ENCODE measurements at places on chromosomes 5 and 9.

- DNase-seq, result no peak
Observed at GRCh38 chr9:106920701-106921283, 57.8 kb downstream of the ZNF462 start.

GRCh38 chr5:56852228-56853000, 37.1 kb downstream of the MAP3K1 start:
- no peak for DNase-seq

DNA sequence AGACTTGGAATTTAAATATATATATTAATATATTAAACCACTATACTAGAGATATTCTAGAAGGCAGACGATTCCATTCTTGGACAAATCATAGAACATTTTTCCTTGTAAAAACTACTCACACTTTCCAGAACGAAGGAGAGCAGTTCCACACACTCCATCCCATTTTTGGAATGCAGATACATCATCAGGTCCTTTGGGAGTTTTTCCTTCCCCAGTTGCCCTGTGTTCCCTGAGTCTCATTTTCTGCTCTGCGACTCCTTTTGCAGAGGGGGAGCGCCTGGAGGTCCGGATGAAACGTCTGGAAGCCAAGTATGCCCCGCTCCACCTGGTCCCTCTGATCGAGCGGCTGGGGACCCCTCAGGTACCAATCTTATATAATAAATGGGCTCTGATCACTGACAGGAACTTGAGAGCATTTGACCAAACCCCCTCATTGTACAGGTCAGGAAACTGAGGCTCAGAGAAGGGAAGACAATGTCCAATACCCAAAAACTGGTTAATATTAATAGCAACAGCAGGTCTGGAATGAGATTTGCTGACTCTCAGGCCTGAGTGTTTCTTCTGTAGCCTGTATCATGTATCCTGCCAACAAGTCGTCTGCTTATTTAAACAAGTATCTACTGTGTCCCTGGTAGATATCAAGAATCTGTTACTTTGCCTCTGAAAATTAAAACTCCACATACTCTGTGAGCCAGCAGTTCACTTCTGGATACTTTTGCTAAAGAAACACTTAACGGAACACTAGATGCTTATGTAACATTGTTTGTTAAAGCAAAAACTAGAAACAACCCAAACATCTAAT, 76.8 kb upstream of the NIPAL4 start:
- DNase-seq, result no peak

- no peak for DNase-seq
Observed at GRCh38 chr9:28999806-29000205, 1426.5 kb upstream of the C9orf72 start.

DNA sequence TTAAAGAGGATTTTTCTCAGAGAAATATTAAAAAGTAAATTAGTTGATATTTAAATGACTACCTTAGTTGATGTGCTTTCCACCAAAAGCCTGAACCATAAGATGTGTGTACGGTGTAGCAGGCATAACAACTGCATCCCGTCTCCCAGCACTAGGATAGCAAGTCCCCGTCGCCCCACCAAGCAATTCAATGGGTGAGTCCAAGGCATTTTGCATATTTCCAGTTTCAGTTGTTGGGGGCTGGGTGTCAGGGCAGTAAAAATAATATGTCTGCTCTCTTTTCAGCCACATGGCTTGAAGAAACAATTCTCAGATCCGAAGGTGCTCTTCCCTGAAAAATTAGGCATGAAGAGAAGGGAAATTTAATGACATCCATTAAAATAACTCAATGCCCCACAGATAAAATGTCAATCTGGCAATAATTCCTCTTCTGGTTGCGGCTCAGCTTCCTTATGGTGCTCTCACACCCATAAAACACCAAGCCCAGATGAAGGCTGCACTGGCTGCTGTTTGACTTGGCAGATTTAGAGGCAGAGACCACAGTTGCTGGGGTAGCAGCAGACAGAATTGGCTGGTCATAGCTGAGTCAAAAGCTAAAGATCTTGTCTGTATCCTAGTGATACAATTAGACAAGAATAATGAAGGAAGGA, 124.4 kb upstream of the ADCY2 start:
- no peak for DNase-seq

- no peak for DNase-seq
Observed at GRCh38 chr9:113993838-113994540, 84.1 kb downstream of the AMBP start.

- DNase-seq, result no peak
Observed at GRCh38 chr9:17775656-17776055, 196.8 kb downstream of the SH3GL2 start.

DNA sequence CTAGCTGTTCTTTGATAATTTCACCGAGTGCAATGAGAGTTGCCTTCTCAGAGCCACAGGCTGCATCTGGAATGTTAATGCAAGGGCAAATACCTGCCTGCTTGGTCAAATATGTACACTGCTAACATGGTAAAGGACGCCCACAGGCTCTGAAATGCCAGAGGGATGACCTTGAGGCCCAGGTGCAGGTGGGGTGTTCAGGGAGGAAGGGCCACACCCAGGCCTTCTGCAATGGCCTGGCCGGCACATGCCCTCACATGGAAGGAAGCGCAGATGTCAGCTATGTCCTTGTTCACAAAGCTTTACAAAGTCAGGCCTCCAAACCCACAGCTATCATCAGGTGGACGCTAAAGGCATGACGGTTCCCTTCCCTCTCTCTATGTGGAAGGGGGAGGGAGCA, 48.6 kb downstream of the HRH2 start:
- DNase-seq, result no peak

- DNase-seq, result no peak
Observed at GRCh38 chr5:10538789-10539686, 24.8 kb upstream of the ANKRD33B start.

- peak; percentile 52 for DNase-seq
Observed at GRCh38 chr5:68141494-68141893, 74.1 kb upstream of the PIK3R1 start.

GRCh38 chr5:96844481-96844990, 31.8 kb upstream of the ERAP2 start:
- peak; percentile 79 for DNase-seq

- no peak for DNase-seq
Observed at GRCh38 chr5:167528651-167529050, 762.8 kb upstream of the WWC1 start.

DNA sequence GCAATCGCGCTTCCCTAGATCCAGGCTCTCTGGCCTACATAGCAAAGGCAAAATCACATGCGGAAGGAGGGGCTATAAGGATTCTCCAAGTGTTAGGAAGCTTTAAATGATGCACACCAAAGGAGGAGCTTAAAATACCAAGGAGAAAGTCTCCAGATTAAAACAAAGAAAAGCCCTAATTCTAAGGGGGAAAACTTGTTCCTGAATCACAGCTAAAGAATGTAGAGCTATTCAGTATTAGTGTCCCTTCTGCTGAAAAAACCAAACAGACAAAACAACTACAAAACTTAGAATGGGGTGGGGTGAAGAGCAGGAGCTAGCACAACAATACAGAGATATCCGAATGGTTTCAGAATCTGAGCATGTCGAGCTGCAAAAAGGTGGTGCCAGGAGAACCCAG, 213.7 kb downstream of the DCP2 start:
- peak; percentile 41 for DNase-seq

- DNase-seq, result no peak
Observed at GRCh38 chr5:41638685-41639084, 128.3 kb upstream of the PLCXD3 start.

DNA sequence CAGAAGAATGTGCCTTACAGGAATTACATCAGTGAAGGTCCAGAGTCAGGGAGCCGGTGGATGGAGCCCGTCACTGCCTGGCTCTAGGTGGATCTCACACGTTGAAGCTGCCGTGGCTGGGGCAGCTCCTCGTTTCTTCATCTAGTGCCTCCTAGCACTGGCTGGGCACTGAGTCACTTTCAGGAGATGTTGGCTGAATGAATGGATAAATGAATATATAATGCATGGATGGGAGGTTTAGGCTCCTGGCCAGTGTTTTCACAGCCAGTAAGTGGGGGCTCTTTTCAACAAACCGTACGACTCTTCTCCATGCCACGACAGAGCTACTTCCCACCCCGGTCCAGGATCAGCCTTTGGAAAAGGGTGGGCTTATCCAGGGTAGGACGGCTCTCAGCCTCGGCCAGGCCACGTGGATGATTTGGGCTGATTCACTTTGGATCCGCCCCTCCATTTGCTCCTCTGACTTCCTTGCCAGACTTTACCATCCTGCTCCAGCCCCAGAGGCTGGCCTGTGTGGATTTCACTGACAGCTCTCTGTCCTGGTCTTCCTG, 1.3 kb upstream of the SH3PXD2B start:
- peak; percentile 57 for DNase-seq

DNA sequence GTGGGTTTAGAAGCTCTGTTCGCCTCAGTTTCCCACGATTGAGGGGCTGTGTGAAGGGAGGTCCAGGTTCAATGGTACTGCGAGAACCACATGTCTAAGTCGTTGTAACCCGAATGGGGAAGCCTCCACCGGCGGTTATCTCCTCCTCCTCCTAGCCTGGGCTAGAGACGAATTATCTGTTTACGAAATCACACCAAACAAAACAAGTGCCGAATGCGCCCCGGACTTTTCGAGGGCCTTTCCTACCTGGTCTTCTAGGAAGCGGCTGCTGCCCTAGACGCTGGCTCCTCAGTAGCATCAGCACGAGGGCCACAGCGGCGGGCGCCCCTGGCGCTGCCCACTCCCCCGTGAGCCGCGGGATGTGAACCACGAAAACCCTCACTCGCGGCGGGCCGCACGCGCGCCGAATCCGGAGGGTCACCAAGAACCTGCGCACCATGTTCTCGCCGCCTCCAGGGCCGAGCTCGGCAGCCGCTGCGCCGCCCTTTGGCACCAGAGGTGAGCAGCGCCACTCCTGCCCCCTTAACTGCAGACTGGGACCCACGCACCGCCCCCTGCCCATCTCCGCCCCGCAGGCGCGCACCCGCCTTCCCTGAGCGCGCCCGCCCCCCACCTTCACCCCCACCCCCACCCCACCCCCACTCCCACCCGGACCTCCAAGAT, at the start of gene CDKN2A:
TSS of gene CDKN2A (minus strand) at position 500 of the 663 bp plus-strand sequence.
- DNase-seq, result peak; percentile 75

- DNase-seq, result no peak
Observed at GRCh38 chr9:116798521-116798920, 111.4 kb downstream of the TRIM32 start.

DNA sequence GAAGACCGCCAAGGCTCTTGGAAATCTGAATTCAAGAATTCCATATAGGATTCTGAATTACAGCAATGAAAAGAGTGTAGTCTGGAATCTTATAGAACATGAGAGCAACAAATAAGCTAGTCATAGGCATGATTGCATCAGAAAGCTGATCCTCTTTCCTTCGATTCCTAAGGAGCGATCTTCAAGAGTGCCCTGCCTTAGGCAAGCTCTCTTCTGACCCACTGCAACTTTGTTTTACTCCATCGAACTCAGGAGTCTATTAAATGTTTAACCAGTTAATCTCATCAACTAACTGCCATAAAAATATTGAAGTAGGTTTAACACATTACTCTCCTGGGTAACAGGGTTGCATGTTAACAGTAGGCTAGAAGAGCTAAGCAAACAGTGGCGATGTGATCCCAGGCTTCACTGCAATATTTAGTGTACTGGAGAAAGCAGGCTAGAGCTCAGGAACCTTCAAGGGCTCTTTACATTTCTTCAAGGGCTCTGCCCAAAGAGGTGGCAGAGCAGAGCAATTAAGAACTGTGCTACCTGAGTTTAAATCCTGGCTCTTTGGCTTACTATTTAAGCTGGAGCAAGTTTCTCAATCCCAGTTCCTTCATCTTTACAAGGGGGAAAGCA, 146.3 kb downstream of the RORB start:
- no peak for DNase-seq

DNA sequence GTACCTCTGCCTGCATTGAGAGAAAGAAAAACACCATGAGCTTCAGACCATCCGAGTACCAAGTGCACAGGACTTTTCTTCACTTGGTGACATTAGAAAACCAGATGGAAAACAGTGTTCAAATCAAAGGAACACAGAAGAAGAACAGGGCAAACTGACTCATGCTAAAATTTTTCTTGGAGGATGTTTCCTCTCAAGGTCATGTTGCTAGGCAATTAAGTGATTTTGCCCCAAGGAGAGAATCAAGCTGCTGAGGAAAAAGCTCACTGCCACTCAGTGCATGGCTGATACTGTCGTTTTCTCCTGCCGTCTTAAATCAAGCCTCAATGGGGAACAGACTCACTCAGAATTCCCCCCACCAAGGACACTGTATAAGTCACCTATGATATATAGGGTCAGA, 57.9 kb upstream of the SIMC1 start:
- DNase-seq, result peak; percentile 6

DNA sequence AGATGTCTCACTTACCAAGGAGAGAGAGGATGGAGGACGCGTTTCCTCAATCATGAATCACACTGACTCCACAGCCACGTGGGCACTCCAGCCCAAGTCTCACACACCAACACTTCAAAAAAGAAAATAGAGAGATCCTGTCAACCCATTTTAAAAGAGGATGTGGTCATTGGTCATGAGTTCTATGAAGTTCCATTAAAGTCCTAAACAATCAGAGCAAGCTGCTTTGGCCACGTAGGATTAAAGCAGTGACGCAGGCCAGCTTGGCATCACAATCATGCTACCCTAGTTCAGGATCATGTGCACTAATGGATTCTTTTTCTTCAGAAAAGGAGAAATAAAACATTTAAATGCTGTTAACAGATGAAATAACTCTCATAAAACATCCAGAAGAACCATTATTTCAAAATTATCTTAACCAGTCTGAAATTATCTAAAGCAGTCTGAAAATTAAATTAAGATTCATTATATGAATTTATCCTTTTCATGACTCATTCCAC, 108.1 kb downstream of the SEMA5A start:
- DNase-seq, result peak; percentile 94

DNA sequence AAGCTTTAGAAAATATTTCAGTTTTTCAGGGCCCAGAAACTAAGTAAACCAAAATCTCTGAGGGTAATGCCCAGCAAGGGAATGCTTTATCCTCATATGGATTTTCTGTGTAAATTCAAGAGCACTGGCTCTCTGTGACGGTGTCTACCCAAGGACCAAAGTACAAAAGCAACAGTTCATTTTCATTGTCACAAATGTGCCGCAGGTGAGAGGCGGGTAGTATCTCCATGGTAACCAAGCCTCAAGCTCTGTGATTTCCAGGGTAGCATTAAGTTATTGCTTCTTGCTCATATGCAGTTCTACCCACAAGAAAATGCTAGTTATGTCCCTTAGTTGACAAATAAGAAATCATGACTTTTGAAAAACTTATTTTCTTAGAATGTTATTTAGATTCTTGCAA, 164.3 kb downstream of the MTRR start:
- no peak for DNase-seq

All from foreskin fibroblast (primary cell).